ENCODE measurements at places on chromosomes 16 and 17.

DNA sequence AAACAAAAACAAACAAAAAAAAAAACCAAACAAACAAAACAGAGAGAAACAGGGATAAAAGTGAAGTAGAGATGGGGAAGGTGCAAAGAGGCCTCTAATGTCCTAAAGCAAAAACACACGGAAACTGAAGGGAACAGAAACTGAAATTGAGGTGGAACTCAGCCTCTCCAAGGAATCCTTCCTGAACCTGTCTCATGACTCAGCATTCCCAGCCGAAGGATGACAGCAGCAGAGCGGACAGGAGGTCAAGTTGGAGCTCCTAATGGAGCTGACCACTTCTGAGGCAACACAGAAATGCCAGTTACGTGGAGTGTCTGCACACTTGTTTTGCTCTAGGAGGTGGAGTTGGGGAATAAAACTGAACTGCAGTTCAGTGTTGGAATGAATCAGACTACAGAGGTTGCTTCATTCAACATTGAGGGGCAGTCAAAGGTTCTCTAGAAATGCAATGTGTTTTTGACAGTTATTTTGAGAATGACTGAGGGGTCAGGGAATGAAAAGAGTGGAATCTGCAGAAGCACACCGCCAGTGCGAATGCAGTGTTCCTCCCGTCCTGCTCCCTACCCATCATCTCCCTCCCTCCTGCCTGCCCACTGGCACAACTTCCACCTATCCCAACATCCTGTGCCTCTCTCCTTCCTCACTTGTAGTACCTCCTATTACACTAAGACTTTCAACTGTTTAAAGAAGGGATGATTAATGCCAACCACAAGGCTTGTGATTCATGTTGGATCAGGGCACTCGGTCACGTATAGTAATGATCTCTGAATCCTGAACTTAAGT is 6.3 kb downstream of the UBE2O start:
- DNase-seq = no peak

DNA sequence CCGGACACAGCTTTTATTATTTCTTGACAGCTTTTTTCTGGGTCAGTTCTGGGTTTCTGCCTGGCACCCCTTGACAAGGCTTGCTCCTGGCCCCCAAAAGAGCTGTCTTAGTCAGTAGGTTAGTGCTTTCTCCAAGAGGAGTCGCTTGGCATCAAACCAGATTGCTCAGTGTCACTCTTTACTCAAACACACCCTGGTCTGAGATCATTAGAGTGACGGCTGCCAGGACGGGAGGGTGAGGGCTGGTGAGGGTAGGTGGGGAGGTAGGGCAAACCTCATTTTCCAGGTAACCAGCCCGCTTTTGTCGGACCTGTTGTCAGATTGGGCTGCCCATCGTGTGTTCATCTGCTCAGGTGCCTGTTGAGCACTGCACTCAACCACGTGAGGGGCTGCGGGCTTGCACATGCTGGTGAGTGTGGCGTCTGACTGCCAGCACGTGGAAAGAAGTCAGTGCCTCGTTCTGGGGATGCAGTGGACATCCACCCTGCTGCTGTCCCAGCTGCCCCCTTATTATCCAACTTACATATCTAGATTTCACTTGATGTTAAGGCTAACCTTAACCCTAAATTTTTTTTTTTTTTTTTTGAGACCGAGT is 12.4 kb downstream of the TMEM94 start:
- DNase-seq = no peak

- peak; percentile 9 for DNase-seq
These were observed 11.7 kb downstream of the ABAT start for GRCh38 chr16:8686031-8686621.

DNA sequence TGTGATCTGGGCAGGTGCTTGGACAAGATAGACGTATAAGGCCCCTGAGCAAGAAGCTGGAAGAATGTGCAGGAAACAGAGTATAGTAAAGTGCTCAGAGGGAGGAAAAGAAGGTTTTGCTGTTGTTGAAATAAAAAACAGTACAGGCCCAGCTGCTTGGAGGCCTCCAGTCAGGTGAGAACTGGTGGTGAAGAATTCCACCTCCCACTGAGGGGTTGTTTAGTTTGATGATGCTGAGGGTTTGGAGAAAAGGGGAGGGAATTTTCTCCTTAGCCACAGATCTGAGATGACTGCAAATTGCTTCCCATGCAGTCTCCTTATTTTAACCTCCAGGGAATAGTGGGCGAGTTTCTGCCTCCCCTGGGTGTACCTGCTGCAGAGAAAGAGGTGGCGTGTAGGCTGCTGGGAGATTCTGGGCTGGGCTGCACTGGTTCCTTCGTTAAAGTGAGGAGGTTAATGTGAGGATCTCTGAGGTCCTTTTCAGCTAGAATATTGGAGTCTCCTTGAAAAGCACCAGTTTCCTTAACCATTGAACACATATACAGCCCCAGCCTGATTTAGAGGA is 25.8 kb downstream of the SMPD3 start:
- DNase-seq = no peak

GRCh38 chr16:67437513-67437912 is 6.6 kb downstream of the HSD11B2 start:
- no peak for DNase-seq

DNA sequence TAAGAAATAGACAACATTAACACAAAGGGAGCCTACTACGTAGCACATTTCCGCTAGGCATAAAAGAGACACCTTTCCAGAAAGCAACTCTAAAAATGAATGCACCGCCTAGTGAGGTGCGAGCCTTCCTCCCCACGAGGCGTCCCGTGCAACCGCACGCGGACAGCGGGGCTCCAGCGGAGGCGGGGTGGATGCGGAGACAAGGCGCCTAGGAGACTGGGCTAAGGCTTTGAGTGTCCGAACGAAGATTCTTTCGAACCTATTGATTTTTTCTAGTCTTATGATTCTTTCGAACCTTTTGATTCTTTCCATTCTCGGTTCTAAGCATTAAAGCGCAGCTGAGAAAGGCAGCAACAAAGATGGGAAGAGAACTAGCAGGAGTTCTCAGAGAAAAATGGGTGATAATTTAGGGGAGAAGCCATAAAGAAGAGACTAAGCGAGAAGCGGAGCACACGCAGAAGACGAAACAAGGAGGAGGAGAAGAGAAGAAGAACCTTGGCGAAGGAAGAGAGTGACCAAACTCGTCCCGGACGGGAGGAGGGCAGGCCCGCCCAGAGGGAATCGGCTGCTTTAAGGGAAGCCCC is 394 bp upstream of the CPD start:
- DNase-seq = no peak

- DNase-seq = no peak
These were observed 4.8 kb downstream of the DHODH start for GRCh38 chr16:72013389-72013788.

DNA sequence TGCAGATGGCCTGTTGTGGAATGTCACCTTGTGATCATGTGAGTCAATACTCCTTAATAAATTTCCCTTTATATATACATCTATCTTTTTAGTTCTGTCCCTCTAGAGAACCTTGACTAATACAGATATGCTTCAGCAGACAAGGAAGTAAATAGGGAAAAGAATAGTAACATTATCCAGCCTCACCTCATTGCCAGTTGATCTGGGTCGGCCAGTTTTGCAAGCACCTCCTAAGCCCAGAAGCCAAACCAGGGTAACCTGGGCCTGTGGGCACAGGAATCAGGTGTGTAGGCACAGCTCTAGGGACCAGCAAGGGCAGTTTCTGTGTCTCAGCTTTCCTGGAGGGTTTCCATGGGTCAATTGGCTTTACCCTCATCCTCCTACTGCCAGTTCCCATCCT is 11.9 kb upstream of the CCL17 start:
- no peak for DNase-seq

DNA sequence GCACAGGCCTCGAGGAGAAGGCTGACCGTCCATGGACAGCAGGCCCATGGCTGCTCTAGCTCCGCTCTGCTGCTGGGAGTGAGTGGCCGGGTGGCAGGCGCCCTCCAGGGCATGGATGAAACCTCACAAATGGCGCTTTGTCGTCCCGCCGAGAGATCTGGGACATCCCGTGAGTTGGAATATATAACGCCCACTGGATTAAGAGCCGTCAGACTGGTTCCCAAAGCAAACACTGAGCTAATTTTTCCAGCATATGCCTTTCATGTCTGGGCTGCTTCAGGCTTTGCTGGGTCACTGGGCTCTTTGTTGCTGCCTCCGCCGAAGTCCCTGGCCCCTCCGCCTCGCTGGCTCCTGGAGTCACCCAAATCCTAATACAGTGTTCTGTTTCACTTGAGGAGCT is 266.3 kb downstream of the FOXL1 start:
- DNase-seq = no peak

GRCh38 chr17:61731330-61731729 is 132.0 kb downstream of the BRIP1 start:
- DNase-seq = no peak

- peak; percentile 72 for DNase-seq
These were observed 133.3 kb upstream of the CIBAR2 start for GRCh38 chr16:85245307-85246172.

DNA sequence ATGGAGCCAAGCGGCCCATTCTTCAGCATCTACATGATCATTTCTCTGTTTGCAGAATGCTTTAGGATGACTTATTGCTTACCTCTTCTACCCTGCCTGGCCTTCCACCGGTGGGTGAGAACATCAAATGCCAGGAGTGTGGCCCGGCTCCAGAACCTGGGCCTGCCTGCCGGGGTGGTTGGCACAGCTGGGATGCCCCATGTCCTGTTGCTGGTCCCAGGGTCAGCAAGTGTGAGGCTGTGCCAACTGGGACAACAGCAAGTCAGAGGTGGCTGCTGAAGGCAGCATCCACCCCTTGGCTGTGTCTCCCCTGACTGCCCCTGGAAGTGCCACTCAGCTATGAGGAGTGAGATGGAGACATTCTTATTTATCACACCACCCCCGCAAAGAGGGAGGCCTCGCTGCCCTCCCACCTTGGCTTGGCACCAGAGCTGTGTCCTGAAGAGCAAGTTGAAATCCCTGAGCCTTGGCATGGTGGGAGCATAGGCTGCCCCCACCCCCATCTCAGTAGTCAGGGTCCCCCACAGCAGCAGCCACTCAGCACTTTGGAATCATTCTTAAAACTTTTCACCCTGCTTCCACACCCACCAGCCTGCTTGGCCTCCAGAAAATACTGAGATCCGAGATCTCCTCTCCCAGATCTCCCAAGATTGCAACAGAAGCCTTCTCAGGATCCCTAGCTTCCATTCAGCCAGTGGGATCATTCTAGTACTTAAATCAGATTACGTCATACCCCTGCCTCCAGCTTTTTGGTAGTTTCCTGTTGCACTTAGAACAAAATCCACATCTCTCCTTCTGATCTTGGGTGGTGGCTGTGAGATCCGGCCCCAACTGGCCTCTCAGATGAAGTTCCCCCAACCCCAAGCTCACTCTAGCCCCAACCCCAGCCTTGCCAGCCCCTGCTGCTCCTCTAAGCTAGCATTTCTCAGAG is 127.5 kb downstream of the SOCS1 start:
- DNase-seq = no peak

DNA sequence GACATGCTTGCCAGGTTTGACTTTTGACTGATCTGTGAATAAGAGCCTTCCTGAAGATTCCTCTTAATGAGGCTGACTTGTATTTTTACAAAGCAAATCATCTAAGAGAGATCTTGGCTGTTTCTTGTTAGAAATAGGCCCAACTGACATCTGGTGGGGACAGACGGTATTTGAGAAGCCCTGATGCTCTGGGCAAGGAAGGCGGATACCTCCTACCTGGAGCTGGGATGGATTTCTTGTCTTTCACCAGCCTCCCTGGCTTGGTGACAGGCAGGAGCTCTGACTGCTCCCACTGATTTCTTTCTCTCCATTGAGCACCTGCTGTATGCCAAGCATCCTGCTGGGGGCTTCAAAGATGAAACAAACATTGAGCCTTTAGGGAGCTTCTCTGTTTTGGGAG is 40.4 kb downstream of the AKAP1 start:
- DNase-seq = no peak

DNA sequence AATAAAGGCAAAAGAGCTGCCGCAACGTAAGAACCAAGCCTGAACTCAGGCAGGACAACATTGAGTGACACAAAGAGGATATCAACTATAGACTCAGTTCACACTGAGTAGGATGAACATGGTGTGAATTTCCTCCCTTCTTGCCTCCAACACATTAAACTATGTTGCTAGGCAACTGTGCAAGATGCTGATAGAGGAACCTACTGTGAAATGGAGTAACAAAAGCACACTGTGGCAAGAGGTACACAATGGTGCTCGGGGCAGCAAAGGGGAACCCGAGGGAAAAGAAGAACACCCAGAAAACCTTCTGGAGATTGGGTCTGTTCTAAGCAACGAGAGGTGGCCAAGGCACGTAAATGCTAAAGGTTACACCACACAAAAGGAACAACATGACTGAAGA is 34.1 kb downstream of the GRB2 start:
- DNase-seq = no peak

GRCh38 chr16:89607453-89607852 is 6.0 kb upstream of the DPEP1 start:
- DNase-seq = no peak

DNA sequence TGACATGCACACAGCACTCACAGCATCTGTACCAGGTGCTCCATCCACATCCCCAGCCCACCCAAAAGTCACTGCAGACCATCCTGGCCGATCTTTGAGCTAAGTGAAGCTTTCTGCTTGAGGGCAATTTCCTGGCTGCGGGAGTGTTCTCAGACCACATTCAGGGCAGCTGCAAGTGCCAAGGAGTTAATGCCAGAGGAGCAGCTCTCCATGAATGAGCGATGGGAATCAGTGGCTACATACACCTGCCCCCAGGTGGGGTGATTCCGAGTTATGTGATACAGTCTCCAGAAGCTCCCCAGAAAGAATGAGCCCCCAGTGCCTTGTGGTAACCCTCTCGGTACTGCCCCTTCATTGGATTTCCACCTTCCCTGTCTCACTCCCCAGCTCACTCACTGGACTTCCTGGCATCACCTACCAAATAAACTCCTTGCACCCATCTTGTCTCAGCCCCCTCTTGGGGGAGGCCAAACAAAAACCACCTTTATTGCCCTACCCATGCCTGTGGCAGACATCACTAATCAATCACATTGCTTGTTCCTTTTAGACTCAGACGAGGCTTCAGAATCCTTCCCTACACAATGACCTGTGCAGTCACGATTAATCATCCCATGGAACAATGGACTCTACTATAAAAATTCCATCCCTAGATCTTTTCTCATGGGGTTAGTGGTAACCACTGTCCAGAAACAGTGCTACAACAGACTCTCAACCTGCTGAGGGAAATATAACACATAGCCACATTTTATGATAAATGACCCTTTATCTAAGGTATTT is 121.1 kb downstream of the IRX5 start:
- DNase-seq = no peak

DNA sequence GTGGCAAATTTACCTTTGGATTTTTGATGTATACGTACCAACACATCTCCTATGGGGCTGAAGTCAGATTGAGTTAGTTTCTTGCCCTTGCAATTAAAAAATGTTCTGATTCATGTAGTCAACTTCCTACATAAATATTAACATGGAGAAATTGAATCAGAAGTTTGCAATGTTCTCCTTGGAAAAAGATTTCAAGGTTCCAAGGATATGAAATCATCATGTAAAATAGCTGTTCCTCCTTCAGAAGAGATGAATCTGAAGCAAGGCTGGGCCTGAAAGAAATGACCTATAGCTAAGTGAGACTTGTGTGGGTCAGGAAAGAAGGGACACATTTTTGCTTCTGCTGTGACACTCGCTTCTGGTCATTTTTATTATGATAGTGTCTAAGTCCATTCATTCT is 131.7 kb downstream of the RGS9 start:
- DNase-seq = no peak

- no peak for DNase-seq
These were observed 78.0 kb downstream of the MGAT5B start for GRCh38 chr17:76946111-76946771.
